Daoy (cell line): ENCODE measurements at places on chromosomes 11 and 22. TPM values are rescaled to one million over a fixed set of nuclear protein-coding genes. Genes with fewer than 3 reads are reported as not detected.

GRCh38 chr11:18248561-18248960, at the start of gene SAA2:
TSS of gene SAA2 (minus strand) at chr11:18248668. CDS start at chr11:18248011, 657 bp downstream.
- DNase-seq: peak; percentile 31

GRCh38 chr11:73312036-73312435, 4.0 kb downstream of the ARHGEF17 start:
- no peak for DNase-seq

- DNase-seq: no peak
Observed at GRCh38 chr22:40403651-40404050, 33.3 kb downstream of the SGSM3 start.

Gene MS4A12
- not detected in 2 replicates for total RNA-seq

Gene ZBTB16
- total RNA-seq: not detected in 2 replicates
